ENCODE measurements at places on chromosomes 2 and 18.

DNA sequence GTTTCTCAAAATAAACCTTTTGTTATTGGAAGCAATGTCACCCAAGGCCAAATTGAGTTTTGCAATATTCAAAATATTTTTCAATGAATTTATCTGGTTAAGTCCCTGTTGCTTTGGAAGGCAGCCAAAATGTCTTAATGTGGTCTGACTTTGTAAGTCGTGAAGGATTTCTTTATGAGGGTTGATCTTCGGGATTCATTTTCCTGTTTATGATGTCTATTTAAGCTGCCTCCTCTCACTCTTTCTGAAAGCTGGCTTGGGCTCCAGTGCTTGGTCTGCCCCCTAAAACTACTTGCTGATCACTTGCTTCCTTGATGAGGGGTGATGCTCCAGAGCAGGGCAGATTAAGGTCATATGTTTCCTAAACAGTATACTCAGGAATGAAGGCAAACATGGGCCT is 141.1 kb downstream of the ANTXR1 start:
- DNase-seq, result no peak

- DNase-seq, result no peak
These were observed 287.3 kb upstream of the NCKAP5 start for GRCh38 chr2:133855526-133855925.

GRCh38 chr2:101149241-101150192 is 1.7 kb downstream of the TBC1D8 start:
- DNase-seq, result no peak

- DNase-seq, result no peak
These were observed 26.2 kb upstream of the SPOPL start for GRCh38 chr2:138475277-138475776.

- DNase-seq, result no peak
These were observed 30.7 kb upstream of the DUSP2 start for GRCh38 chr2:96175951-96176350.

- no peak for DNase-seq
These were observed 80.8 kb downstream of the KCTD18 start for GRCh38 chr2:200428961-200429665.

DNA sequence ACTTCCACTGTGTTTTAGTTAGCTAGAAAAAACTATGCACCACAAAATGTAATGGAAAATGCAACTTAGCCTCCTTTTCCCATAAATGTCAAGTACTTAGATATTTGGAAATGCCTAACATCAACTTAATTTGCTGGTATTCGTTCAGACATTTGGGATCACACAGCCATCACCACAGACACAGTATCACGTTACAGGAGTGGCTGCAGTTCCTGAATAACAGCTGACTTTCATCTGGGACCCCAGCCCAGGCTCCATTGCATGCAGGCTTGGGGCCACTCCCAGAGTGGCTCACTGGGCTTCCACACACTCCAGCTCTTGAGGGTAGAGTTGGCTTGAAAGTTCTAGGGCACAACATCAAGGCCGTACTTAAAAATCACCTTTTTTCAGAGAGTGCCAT is 9.3 kb downstream of the TMEM182 start:
- DNase-seq, result no peak

DNA sequence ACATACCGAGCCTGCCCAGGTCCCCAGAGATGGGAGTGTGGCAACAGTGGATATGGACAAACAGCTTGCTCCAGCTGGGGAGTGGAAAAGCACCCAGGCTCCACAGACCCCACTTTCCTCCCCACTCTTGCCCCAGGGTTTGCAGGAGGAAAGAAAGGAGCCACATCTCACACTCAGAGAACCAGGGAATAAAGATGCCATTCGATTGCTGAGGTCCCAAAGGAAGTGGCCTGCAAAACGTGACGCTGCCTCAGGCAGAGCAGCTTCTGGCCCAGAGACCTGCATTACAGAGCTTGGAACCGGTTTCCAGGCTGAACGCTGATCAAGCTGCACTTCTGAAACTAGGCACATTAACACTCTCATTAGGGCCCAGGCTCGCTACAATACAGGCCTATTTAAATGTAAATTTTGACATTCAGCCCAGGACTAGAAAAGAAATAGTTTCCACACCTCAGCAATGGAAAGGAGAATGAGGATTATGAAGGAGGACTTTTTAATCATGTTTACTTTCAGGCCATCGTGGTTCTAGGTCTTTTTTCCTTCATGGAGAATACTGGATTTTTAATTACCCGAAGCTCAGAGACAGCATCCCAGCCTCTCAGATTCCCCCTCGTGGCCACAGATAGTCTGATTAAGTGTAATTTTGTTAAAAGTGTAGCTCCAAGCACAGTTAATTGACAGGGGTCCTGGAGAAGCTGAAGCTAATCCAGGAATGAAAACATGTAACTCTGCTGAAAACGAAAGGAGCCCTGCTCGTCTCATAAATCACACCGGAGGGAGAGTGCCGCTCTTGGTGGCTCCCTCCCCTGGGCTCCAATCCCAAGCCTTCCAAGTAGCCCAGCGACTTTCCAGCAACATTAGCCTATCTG is 221.3 kb upstream of the RAB6C start:
- DNase-seq, result no peak
